ENCODE measurements at places on chromosomes 5 and 9.

- no peak for DNase-seq
Observed at GRCh38 chr9:93577078-93577974, 942 bp downstream of the PHF2 start.

- DNase-seq: no peak
Observed at GRCh38 chr9:133273098-133273497, 1.9 kb downstream of the ABO start.

- DNase-seq: no peak
Observed at GRCh38 chr5:161660806-161661205, 24.7 kb upstream of the GABRA6 start.

GRCh38 chr5:178462816-178463215, 127.4 kb downstream of the COL23A1 start:
- DNase-seq: no peak

- no peak for DNase-seq
Observed at GRCh38 chr9:113888976-113889375, 12.9 kb downstream of the ZNF618 start.

DNA sequence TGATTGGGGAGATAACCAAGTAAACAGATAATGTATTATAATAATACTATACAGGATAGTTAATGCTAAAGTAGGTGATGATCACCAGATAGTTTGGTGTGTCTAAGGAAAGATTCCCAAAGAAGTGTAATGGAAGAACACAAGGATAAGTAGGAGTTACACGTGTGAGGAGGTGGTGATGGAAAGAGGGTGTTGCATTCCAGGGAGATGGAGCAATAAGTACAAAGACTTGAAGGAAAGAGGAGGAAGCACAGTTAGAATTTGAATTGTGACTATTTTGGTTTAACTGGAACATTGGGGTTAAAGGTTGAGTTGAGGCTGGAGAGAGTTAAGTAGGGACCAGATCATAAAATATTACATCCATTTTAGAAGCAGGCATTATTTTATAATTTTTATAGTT, 76.9 kb downstream of the IPO11 start:
- DNase-seq: no peak

DNA sequence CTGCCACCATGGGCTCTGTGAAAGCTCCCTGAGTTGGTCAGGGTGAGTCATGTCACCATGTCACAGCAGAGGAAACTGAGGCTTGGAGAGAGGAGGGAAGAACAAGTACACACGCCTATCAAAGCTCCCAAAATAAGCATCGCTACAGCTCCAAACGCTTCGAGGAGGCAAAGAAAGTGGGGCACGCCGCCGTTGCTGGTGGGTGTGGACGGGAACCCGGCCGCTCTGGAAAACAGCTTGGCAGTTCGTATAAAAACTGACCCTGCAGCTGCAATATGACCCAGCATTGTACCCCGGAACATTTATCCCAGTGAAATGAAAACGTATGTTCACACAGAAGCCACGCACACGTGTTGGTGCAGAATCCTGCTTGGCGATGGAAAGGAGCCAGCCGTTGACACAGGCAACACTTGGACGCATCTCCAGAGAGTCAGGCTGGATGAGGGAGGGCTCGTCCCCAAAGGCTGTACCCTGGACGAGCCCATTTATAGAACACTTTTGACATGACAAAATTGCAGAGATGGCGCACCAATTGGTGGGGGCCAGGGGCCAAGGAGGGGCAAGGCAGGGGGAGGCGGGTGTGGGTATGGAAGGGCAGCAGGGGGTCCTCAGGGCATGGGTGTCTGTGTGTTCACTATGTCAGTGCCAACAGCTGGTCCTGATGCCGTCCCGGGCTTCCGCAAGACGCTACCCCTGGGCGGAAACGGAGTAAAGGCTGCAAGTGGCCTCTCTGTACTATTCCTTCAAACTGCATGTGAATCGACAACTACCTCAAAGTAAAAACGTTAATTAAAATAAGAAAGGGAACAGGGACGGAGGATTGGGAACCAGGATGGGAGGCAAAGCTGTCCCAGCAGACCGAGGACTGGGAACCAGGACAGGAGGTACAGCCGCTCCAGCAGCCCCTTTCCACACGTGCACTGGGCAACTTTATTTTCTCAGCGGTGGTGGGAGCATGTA, 173.0 kb downstream of the OLFM1 start:
- DNase-seq: no peak

DNA sequence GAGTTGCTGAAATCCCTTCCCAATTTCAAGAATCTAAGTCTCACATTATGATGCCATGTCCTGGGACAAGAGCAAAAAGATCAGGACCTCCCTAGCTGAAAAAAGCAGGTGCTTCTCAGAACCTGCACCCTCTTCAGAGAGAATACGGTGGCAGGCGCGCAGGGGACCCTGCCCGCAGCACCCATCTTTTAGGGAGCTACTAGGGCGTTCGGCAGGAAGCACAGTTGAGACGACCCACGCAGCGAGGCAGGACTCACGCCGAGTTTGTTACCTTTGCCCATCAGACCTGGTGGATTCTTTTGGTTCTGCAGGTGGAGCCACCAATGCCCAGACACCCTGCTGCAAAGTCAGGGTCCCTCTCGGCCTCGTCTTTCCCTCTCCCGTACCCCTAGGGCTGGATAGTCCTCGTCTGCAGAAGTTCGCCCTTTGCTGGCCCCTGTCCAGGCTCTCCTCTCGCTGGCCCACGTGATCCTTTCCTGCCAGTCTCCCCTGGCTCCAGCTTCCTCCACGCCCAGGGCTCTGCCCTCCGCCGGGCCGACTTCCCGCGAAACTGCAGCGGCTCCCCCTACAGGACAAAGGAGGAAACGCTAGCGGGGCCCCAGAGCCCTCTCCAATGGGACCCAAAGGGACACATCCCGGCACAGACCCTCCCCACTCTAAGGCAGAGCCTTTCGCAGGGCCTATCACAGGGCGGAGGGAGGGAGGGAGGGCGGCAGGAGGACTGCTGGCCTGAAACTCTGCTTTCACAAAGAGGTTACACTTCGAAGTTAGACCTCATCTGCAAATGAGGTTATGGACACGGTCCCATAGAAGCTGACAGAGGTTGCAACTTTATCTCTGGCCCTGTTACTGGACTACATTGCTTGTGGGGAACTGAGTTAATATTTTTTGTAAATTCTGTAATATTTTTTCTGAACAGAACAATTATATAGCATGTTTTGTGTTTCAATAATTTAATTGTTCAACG, 28.8 kb downstream of the TMEM174 start:
- no peak for DNase-seq

DNA sequence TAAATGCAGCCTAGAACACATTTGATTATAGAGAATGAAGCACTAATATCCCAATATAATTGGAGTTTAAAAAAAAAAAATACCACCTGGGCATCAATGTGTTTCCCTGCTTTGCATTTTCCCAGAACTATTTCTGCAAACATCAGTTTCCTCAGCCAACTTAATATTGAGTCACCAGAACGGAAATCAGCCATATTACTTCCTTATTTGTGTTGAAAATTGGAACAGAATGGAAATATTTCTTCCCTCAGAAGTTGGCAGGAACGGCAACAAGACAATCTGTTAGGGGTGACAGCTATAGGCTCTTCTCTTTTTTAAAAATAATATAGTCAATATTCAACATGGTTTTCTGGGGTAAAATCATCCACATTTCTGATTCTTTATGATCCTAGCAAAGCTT, 4.0 kb downstream of the MFAP3 start:
- DNase-seq: no peak

- no peak for DNase-seq
Observed at GRCh38 chr9:85202596-85202995, 533.1 kb downstream of the NTRK2 start.

GRCh38 chr5:157160001-157160400, 6.1 kb downstream of the GARIN3 start:
- DNase-seq: no peak

- no peak for DNase-seq
Observed at GRCh38 chr9:130263601-130264413, 1.8 kb upstream of the HMCN2 start.

- no peak for DNase-seq
Observed at GRCh38 chr9:136011703-136012496, 50.7 kb upstream of the UBAC1 start.

GRCh38 chr5:108367679-108368334, 14.1 kb downstream of the FBXL17 start:
- no peak for DNase-seq

DNA sequence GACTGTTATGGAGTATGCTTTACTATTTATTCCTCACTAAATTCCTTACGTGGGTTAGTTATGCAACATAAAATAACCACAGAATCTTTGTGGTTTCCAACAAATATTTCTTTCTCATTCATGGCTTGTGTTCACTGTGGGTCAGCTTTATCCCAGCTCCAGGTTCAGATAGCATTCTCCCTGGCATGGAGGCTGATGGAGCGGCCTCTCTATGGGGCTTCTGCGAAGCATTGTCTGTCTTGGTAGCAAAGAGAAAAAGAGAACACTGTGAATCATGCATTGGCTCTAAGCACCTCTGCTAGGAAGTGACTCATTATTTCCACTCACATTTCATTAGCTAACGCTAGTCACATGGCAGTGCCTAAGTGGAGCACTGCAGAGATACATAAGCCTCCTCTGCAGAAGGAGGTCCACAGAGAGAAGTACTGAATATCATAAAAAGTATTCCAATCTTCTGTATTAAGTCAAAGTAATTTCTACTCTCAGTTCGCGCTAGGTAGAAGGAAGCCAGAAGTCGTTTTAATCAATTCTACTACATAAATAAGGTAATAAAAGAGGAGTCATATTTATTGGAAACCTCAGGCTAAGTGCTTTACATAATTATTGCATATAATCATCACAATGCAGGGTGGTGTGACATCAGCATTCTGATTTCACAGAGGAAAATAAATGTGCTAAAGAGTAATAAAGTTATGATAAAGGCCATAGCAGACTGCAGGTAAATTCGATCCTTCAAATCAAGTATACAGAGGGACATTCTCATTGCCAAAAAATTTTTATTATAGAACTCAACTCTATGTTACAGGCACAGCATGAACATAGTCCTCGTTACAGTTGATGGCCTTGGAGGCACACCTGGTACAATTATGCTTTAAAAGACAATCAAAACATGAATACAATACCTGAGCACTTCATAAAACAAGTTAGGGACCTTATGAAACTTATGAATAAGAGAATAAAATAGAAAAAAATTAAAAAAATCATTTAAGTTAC, 531.1 kb downstream of the CETN3 start:
- no peak for DNase-seq

DNA sequence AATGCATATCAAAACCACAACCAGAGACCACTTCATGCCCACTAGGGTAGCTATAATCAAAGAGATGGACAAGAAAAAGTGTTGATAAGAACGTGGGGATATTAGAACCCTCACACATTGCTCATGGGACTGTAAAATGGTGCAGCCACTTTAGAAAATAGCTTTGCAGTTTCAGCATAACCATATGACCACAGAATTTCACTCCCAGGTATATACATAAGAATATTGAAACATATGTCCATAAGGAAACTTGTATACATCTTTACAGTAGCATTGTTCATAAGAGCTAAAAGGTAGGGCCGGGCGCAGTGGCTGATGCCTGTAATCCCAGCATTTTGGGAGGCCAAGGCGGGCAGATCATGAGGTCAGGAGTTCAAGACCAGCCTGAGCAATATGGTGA, 56.4 kb downstream of the S1PR3 start:
- no peak for DNase-seq

- no peak for DNase-seq
Observed at GRCh38 chr5:141392429-141393198, at the start of gene PCDHGA8. Gene PCDHGA8 (plus strand): TSS chr5:141392633. CDS start chr5:141392814, 181 bp downstream.

- DNase-seq: no peak
Observed at GRCh38 chr5:148913985-148914431, 87.6 kb downstream of the ADRB2 start.

DNA sequence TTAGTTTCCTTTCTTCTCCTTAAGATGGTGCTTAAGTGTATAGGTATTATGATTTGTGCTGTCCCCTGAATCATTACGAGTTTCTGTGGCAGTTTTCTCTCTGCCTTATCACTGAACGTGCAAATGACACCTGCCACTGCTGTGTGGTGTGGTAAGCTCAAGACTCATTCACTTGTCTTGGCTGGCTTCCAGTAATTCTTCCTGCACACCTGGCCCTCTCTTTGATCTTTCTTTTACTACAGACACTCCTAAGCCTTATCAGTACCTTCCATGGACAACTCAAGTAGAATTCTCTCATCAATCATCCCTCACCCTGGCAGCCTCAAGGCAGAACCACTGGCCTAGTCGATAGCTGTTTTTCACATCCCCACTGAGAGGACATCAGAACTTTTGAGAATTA, 82.6 kb upstream of the ADAMTS19 start:
- DNase-seq: no peak

GRCh38 chr5:155947394-155948062, 379.4 kb upstream of the SGCD start:
- no peak for DNase-seq

DNA sequence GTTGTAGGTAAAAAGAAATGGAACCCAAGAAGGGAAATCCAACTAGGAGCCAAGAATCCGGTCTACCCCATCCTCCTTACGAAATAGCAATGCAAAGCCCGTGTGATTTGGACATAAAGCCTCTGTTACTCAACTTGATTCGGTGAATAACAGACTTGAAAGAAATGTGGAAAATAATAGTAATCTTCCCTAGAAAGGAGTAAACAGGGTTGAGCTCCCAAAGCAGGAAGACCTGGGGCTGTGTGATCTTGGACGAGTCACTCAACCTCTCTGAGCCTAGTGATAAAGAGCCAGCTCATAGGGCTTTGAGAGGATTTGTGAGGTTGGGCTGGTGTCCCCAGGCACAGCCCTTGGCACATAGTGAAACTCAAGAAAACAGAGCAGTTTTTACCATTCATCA, 42.7 kb upstream of the IL17B start:
- DNase-seq: no peak

GRCh38 chr5:14286574-14287421, 143.7 kb downstream of the TRIO start:
- DNase-seq: no peak

GRCh38 chr5:80804332-80804731, 149.5 kb upstream of the DHFR start:
- no peak for DNase-seq

- DNase-seq: no peak
Observed at GRCh38 chr5:178336889-178337288, 104.3 kb upstream of the PHYKPL start.

DNA sequence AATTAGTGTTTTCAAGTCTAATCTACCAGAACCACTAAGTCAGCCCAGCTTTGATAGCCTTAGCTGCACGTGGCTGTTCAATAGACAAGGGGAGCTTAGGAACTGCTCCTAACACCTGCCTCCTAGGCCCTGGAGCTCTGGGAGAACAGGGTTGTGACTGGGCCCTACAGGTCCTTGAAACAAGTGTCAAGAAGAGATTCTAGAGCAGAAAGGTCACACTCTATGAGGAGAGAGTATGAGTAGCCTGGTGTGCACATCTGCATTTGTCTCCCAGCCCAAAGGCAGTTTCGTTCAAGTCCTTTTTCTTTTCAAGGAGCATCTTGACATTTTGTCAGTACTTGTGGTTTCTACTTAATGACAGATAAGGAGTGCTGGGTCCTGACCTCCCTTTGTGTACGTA, 206.1 kb downstream of the PRELID2 start:
- no peak for DNase-seq

GRCh38 chr5:136840601-136841000, 475.3 kb upstream of the TRPC7 start:
- DNase-seq: no peak

Data from esophagus squamous epithelium (tissue), 5 donors.